ENCODE measurements at places on chromosomes 1 and 21. TPM values are rescaled to one million over a fixed set of nuclear protein-coding genes. Genes with fewer than 3 reads are reported as not detected.

The SHISA4 gene
- total RNA-seq, result 9.8 TPM

The DPT gene
- 1.3 TPM for total RNA-seq

The SIM2 gene
- total RNA-seq, result not detected

The CD53 gene
- not detected for total RNA-seq

- H3K36me3 ChIP-seq, result no peaks in the 10 kb centered on the region
- no peak for DNase-seq
- H3K27ac ChIP-seq, result no peak overlapping the region
- H3K27me3 ChIP-seq, result peaks cover 3% of the 10 kb centered on the region
Observed at GRCh38 chr1:60436186-60436585, 362.6 kb upstream of the C1orf87 start.

The PLEKHN1 gene
- 34.4 TPM for total RNA-seq

The C4BPB gene
- 0.47 TPM for total RNA-seq

DNA sequence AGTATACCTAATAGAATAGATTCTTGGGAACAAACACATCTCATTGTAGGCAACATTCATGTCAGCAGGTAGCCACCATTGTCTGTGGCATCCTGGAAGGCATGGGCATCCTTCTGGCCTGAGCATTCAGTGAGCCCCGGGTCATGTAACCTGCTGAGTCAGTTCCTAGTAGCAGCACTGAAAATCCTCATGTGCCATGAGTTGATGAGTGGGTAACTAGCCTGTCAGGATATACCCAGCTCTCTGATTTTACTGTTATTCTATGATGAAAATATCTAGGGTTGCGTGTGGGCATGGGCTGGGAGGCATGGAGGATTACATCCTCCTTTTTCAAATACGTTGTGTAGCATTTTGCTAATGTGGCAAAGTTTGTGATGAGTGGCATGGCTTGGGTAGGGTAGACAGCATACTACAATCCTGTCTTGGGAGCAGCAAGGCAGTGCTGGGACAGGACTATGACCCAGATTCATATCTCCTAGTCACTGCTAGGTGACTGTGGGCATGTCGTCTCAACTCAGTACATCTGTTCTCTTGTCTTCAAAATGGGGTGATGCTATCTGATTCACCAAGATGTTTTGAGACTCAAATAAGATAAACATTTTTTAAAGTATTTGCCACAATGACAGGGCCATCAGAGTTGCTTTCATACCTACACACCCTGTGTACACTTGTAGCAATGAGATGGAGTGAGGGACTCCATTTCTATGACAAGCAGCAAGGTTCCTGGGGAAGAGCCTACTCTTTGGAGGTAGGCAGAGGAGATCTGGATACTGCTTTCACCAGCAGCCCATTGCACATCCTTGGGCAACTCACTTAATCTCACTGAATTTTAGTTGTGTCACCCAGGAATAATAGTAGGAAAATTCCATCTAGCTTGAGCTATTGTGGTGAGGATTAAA is 62.5 kb downstream of the CD58 start:
- no peaks in the 10 kb centered on the region for H3K4me1 ChIP-seq
- no peak overlapping the region for H3K4me3 ChIP-seq
- no peaks in the 10 kb centered on the region for H3K27me3 ChIP-seq
